ENCODE measurements at places on chromosomes 2 and 18.

GRCh38 chr18:22106536-22107292 is 62.7 kb upstream of the GATA6 start:
- DNase-seq, result no peak

- DNase-seq, result no peak
These were observed 276.1 kb upstream of the SIX2 start for GRCh38 chr2:45285311-45285710.

- DNase-seq, result no peak
These were observed 91.6 kb upstream of the TANK start for GRCh38 chr2:161068670-161069069.

- DNase-seq, result no peak
These were observed 46.6 kb upstream of the HNRNPA3 start for GRCh38 chr2:177165721-177166711.

DNA sequence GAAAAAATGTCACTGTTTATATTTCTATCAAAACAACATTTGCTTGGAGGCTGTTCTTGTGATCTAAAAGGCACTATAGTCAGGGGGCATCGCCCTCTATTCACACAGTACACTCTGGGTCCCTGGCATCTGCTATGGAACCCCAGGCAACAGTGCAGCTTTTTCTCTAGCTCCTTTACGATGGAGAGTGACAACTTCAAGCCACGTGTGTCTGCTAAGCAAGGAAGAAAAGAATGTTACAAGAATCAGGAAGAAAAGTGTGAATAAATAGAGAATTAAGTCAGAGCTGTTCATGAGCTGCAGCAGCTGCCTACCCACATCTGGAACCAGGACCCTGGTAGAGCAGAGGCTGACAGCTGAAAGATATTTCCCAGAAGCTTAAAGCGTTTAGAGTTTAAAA is 11.2 kb downstream of the RND3 start:
- DNase-seq, result no peak

DNA sequence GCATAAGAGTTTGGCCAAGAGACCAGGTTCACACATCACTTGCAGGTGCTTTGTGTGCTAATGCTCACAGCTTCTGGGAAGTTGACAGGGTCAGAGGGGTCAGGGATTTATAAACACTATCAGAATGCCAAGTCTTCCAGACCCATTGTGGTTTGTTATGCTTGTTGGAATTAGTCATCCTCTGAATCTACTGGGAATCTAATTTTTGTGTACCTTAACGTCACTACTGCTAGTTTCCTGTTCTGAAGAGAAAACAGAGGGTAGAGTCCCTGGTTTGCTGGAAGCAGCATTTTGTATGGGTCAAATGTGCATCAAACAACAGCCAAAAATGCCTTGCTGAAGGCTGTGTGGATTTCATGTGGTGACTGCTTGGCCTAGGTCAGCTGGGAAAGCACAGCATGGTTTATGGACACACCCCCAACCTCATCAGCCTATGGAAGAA is 33.3 kb downstream of the ANTXR1 start:
- DNase-seq, result no peak

- no peak for DNase-seq
These were observed 22.3 kb downstream of the DCDC2C start for GRCh38 chr2:3725458-3726250.

DNA sequence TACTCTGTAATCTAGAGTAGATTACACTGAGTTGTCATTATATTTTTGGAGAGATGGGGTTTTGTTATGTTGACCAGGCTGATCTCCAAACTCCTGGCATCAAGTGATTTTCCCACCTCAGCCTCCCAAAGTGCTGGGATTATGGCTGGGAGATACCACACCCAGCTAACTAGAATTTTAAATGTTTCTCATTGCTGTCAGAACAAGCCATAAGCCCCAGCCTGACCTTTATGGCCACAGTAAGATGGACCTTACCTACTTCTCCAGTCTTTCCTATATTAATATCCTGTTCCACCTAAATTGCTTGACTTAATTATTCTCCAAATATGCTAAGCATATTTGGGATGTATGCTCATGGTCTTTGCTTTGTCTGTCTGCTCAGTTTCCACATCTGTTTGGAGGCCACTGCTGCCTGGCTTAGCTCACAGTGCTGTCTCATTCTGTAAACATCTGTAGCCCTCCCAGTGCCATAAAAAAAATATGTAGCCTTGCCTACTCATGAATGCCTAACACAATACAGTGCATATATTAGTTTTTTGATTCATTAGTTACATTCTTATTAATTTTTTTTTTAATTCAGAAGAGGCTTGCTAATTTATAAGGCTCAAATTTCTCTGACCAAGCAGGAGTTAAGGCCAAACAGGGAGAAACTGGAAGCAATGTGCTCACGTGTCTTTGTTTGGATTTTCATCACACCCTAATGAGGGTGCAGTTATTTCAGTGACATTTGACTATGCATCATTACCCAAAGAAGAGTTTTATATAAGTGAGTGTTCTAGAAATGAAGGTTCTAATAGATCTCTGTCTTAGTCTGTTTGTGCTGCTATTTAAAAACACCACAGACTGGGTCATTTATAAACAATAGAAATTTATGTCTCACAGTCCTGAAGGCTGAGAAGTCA is 45.3 kb upstream of the PSME4 start:
- no peak for DNase-seq

GRCh38 chr2:201916565-201916964 is 110.2 kb downstream of the CDK15 start:
- DNase-seq, result no peak

DNA sequence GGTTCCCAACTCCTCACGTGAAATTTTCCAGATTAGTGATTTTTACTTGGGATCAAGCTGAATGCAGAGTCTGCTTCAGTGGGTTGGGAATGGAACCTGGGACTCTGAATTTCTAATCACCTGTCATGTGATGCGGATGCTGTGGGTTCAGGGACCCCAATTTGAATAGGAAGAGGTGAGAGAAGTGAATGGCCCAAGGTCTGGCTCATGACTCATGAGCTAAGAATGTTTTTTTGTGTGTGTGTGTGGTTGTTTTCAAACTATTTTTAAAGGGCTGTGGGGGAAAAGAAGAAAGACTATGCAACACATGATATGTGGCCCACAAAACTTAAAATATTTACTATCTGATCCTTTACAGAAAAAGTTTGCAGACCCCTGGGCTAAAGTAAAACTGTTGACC is 108.5 kb upstream of the CYRIA start:
- DNase-seq, result no peak

- DNase-seq, result no peak
These were observed 2.0 kb upstream of the ATRAID start for GRCh38 chr2:27209621-27210401.

DNA sequence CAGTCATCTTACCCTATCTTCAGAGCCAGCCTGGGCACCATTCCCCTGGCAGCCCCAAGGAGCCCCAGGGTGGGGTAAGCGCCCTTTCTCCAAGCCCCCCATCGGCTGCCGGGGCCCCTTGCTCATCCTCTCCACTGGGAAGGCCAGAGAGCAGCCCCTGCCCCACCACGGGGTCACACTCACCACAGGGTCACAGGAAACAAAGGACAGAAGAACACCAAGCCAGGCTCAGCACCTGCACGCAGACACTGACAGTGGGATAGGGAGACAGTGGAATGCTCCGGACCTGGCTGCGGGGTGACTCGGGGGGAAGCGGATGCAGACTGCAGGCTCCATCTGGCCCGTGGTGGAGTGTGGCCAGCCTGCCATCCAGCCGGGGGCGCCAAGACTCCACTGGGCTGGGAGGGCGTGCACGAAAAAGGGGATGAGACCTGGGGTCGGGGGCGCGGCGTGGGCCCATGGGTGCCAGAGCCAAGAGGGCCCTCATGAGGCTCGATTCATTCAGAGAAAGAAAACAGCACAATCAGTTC is 21.1 kb downstream of the HDAC4 start:
- no peak for DNase-seq

- no peak for DNase-seq
These were observed 458.8 kb downstream of the METTL4 start for GRCh38 chr18:2112435-2113045.

DNA sequence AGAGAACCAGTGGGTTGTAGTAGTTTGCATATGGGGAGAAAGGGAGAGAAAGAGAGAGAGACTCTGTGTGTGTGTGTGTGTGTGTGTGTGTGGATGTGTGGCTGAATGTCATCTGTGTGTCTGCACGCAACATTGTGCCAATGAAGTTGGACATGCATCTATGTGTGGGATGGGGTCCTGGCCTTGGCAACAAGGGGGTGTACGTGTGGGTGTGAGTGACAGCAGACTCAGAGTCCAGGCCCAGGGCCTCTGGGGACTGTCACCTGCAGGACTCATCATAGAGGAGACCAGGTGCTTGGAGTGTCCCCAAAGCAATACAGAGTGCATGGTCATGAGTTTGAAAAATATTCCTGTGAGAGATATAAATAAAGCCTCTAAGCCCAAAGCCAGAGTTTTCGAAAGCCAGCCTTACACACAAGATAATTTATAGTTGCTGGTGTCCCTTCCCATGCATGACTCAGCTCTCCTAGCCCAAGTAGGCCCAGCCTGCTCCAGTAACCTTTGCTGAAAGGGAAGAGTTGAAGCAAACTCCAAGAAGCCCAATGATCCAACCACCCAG is 59.9 kb downstream of the TNP1 start:
- no peak for DNase-seq

GRCh38 chr18:3775996-3776395 is 326.0 kb downstream of the TGIF1 start:
- no peak for DNase-seq

GRCh38 chr2:235561450-235561849 is 67.6 kb downstream of the AGAP1 start:
- DNase-seq, result no peak

GRCh38 chr18:45109271-45109670 is 428.6 kb downstream of the SETBP1 start:
- no peak for DNase-seq

DNA sequence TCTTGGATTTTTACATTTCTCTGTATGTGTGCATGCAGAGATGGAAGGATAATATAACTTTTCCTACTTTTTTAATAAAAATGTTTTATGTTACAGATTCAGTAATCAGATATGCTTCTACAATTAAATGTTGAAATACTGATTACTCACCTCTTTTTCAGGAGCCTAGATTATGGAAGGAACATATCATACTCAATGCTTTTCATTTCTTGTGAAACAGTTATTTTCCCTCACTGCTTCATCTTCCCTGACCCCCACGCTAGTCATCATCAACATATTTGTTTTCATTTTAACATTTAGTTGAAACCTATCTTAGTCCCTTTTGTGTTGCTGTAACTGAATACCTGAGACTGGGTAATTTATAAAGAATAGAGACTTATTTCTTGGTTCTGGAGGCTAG is 190.7 kb downstream of the WDR7 start:
- DNase-seq, result no peak

- DNase-seq, result no peak
These were observed 61.4 kb downstream of the RPL31 start for GRCh38 chr2:101063352-101064124.

DNA sequence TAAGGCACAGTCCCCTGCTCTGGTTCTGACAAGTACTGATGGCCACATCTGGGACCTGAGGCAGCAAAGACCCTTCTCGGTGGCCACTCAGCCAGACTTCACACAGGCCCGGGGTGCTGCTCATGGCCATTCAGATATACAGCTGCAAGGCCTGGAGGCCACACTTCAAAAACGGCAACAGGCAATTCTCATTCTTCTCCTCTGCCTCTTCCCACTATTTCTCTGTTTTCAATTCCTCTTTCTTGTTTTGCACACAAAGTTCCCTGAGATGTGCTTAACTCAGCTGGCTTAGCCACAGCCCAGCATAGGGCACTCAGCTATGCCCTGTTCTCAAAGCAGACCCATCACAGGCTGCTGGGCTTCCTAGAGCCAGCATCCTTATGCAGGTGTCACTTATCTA is 29.9 kb downstream of the PTPN18 start:
- no peak for DNase-seq

GRCh38 chr2:98926601-98927000 is 9.4 kb downstream of the CRACDL start:
- no peak for DNase-seq

GRCh38 chr2:88574445-88574844 is 52.8 kb downstream of the EIF2AK3 start:
- no peak for DNase-seq

GRCh38 chr2:203338322-203338721 is 10.1 kb downstream of the ABI2 start:
- DNase-seq, result no peak

- DNase-seq, result no peak
These were observed at the start of gene SH3BP4 for GRCh38 chr2:234951664-234952269. SH3BP4 (plus strand) TSS chr2:234952017; CDS start chr2:235035003, 82,986 bp downstream.

DNA sequence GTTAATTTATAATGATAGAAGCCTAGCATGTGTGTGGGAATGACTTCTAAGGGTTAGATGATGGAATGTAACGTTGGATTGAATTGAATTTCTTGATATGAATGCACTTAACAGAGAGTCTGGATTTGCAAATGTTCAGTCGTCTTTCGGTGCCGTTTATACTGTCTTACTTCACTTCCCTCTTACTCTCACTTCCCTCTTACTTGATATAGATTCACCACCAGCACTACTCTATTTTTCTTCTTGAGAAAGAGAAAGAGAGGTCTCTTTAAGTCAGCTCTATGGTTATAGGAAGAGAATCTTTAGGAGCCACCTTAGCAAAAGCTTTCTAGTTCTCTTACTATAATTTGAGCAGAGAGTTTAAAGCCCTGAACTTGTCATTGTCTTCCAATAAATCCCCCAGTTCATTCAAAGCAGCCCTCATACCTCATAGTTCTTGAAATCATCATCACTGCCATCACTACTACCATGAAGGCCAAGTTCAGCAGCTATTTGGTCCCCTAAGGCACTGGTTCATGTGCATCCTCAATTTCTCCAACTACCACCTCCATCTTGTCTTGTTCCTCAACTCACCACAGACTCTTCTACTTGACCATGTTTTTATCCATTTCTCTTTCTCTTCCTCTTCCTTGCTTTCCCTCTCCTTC is 501.7 kb upstream of the TCF4 start:
- no peak for DNase-seq

GRCh38 chr18:56532176-56532840 is 106.1 kb downstream of the TXNL1 start:
- DNase-seq, result peak; percentile 22

DNA sequence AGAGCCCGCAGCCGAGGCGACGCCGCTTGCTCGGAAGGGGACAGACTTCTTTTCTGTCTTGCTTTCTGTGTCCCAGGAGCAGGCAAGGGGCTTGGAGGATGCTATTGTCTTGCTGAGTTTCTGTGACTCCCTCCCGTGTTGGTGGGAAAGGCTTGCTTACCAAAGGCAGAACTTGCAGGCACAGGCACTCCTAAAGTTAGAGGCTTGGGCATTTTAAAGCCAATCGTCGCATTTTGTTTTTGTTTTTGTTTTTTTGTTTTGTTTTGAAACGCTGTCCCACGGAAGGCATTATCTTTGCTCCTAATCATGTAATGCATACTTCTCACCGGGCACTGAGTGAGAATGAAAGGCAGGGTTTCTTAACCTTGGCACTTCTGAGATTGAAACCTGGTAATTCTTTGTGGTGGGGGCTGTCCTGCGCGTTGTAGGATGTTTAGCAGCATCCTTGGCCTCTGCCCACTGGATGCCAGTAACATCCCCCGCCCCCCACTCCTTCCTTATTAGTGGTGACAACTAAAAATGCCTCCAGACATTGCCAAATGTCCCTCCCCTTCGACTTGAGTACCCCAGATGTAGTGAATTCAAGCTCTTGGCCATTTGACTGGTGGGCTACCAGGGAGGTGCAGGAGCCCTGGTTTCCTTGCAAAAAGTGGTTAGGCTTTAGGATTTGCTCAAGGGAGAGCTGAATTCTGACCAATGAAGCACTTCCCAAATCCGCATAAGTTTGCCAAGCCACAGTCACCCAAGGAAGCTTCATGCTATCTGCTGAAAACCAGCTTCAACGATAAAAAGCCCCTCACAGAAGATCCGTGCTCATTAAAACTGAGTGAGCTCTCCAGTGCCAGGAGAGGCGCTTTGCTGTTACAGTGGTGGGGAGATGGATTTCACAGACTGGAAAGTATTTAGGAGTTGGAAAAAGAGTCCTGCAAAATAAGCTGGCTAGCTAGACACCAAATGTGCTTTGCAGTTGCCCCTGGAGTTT is 1.2 kb downstream of the ANTXR1 start:
- DNase-seq, result no peak
